Fibroblast of skin of left biceps (primary cell): ENCODE measurements at places on chromosomes 6 and 20.

DNA sequence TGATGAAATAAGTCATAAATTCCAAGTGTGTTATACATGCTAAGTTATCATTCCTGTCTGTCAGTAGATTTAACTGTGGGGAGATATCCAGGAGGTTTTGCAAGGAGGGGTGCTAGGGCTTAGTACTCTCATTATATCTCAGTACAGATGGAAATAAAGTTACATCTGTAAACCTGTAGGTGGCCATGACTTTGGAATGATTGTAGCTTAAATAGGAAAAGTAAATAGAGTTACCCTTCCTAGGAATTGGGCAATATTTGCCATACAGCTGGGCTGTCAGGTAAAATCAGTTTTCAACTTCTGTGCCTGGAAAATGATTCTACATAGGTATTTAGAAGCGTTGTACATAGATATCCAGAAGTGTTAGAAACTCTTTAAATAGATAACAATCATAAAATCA is 19.8 kb upstream of the TGM3 start:
- no peak for DNase-seq

DNA sequence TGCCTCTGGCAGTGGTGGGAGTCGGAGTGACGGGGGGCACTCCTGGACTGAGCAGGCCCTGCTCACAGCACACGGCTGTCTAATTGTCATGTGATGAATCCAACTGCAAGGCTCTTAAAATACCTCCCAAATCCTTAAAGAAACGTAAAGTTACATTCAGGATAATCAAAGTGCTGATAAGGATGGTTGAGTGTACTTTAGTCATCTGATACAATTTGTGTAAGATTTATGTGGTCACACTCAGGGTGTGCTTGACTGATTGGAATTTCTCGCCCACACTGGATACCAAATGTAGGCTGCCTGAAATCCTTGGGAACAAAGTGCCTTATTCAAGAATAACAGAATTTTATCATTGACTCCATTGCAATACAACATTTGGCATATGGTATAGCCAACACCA is 238.7 kb downstream of the CDH4 start:
- no peak for DNase-seq

GRCh38 chr6:36576578-36576977 is 17.6 kb upstream of the SRSF3 start:
- no peak for DNase-seq

DNA sequence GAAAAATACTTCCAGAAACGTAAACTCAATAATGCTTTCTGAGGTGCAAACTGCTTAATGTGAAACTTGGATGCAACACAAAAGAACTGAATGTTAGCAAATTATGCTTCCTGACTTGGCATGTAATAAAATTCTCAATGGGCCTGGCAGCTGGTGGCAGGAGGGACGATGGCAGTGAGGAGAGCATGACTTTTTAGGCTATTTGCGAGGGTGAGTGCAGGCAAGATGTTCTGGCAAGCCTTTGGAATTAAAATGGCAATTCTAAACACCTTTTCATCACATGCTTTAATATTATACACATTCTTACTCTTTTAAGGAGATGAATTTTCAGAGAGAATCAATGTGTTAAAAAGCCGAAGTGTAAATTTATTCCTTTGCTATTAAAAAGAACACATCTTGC is 224.8 kb upstream of the CDH4 start:
- DNase-seq: no peak

GRCh38 chr6:106324726-106325335 is 729 bp downstream of the ATG5 start:
- DNase-seq: no peak
